ENCODE measurements at places on chromosomes 4 and X. TPM values are rescaled to one million over a fixed set of nuclear protein-coding genes. Genes with fewer than 3 reads are reported as not detected.

DNA sequence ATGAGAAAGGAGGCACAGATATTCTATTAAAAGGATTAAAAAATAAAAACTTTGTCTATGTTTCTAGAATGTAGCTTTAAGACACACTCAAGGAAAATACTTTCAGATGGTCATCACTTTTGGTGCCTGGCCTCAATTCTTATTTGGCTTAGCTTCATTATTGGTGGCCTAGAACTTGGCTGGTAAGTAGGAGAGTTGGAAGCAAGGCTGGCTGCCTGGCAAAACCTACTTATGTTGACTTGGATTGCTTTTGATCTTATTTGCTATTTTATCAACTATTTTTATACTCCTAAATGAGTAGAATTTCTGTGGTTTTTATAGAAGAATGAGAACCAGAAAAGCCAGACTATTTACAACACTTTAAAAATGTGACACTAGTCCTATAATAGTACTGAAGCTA is 35.3 kb upstream of the JADE3 start:
- DNase-seq: no peak

DNA sequence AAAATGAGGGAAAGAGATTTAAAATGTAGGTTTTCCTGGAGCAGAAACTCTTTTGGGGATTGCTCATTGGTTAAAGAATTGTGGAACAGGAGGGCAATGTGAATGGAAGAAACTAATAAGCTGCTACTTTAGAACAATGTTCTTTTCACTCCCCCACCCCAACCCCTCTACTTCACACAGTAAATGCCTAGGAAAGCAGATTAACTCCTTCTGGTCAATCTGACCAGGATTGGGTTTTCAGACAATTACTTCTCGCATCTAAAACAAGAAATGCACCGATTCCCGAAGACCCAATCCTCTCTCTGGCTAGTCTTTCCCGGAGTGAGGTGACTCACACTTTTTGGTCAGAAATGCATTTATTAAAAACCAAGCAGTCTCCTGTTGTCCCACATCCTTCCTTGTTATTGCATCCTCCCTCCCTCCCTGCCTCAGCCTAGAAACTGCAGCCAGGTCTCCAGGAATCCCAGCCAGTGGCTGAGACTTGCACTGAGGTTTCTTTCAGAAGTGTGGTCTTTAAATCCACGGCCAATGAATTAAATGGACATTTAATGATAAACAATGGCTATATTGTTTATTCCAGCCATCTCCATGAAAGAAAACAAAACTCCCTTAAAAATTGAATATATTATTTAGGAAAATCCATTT is 21.4 kb downstream of the MFAP3L start:
- DNase-seq: no peak

DNA sequence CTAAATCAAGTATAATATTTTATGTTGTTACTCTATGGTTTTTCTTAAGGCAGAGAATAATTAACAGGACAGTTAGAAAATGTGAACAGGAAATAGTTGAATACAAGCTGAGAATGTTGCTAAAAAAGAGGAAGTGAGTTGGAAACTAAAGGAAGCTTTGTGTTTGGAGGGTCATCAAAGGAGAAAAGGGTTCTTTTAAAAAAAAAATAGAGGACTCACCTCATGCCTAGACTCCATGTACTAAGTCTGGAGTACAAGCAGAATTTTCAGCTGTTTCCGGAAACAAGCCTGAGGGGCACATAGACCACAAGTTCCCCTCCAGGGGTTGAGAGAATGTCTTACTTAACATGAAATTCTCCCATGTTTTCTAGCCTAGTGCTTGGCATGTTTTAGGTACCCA is 20.1 kb upstream of the MAP7D3 start:
- peak; percentile 33 for DNase-seq

GRCh38 chr4:150018257-150018656 is 60.0 kb upstream of the DCLK2 start:
- no peak for DNase-seq

GRCh38 chr4:88208156-88208555 is 49.7 kb upstream of the ABCG2 start:
- DNase-seq: no peak

DNA sequence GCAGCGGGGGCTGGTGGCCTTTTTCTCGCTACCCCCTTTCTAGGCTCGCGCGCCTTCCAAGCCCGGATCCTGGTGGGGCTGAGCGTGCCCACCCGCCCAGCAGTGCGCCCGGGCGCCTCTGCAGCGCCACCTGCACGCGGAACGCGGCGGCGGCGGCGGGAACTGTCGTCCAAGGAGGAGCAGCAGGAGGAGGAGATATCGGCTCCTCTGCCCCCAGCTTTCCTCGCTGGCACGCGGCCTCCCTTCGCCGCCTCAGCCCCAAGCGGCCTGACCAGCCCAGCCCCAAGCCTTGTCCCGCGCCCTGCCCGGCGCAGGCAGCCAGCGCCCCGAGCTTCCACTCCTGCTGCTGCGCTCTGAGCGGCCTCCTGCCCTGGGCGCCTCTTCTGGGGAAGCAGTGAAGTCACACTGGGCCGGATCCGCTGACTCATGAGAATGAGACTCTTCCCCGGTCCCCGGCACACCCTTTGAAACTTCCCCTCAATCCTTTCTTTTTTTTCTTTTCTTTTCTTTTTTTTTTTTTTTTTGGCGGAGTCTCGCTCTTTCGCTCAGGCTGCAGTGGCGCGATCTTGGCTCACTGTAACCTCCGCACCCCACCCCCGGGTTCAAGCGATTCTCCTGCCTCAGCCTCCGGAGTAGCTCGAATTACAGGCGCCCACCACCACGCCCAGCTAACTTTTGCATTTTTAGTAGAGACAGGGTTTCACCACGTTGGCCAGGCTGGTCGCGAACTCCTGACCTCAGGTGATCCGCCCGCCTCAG is 10.6 kb upstream of the ELF4 start:
- DNase-seq: peak; percentile 51

- peak; percentile 94 for DNase-seq
Measured at GRCh38 chr4:2934813-2935761, 28.1 kb downstream of the NOP14 start.

DNA sequence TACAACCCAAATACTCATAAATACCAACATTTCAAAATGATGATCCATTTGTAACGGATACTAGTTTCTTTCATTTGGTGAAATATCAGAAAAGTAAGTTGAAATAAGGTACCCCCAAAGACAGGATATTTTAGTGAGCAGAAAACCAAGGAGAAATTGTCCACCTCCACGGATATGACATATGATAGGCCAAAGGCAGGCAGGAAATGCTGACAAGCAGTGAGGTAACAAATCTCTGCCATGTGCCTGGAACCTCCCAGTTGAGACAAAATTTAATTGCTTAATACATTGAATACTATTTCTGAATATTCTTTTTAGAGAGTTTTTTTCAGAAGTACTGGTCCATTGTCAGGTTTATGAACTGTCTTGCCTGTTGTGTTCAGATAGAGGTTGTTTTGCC is 118.8 kb downstream of the GATB start:
- no peak for DNase-seq

DNA sequence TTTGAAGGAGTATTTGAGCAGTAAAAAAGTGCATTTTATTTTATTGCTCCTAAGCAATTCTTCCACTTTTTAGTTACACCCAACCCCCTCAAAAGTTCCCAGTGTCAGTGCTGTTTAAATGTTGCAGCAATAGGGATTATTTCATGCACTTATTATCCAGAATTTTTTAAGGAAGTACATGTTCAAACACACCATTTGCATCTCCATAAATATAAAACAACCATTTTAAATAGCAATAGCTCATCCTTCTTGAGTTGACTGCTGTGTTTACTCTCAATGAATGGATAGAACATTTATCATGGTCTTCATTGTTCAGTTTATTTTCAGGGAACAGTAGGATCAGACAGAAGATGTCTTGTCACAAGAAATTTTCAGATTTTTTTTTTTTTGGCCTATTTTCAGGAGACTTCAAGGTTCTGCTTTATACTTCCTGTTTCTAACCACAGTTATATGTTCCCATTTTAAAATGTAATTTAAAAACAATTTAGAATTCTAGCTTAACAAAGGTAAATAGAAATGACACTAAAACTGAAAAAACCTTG is 171.9 kb downstream of the TMA16 start:
- no peak for DNase-seq

F11 gene
- total RNA-seq: not detected

All from lung microvascular endothelial cell (primary cell).